ENCODE measurements at places on chromosomes 4 and X. TPM values are rescaled to one million over a fixed set of nuclear protein-coding genes. Genes with fewer than 3 reads are reported as not detected.

GRCh38 chrX:134695999-134696398 lies 37.7 kb upstream of the PLAC1 start:
- DNase-seq, result no peak

- no peak for DNase-seq
Measured at GRCh38 chr4:1851575-1852410, 4.2 kb downstream of the LETM1 start.

DNA sequence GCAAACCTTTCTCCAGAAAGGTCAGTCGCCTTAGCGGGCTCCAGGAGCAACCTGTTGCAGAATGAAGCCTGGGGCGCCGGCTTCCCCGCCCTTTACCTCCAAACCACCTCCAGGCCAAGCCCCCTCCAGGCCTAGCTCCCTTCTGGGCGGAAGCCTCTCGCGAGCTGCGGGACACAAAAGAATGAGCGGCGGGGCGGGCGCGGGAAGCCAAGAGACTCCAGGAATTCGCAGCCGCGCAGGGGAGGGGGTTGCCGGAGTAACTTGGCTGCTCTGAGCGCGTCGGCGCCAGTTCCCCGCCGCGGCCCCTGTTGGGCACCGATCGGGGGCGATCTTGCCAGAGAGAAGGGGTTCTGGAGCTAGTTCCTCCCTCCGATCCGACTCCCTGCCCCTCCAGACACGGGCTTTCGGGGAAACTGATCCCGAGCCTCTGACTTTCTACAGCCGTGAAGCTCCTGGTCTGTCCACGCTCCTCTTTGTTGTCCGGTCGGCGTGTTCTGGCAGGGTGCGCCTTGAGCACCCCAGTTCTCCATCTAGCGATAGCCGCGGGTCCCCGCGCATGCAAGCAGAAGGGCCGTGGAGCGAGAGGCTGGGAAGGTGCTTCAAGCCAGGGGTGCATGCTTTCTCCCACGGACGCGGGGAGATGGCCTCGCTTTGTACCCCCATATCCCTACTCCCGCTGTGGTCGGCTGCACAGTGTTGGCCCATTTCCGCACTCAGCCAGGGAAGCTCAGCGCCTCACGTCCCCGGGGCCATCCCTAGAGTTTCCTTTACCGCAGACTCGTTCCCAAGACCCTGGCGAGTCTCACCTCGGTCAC lies 1.2 kb downstream of the PROM1 start:
- DNase-seq, result peak; percentile 89

- DNase-seq, result no peak
Measured at GRCh38 chr4:147635348-147635747, 18.2 kb downstream of the TMEM184C start.

CLCN4 gene
- 11.3 TPM for total RNA-seq

ADH7 gene
- total RNA-seq, result 5.4 TPM

STS gene
- total RNA-seq, result 16.7 TPM

RBMX2 gene
- total RNA-seq, result 19.7 TPM
